ENCODE measurements at places on chromosomes 2 and 18. TPM values are rescaled to one million over a fixed set of nuclear protein-coding genes. Genes with fewer than 3 reads are reported as not detected.

DDX1 gene
- 37.2 TPM for total RNA-seq

ING5 gene
- total RNA-seq, result 34.7 TPM

SOX11 gene
- not detected for total RNA-seq

ERICH2 gene
- total RNA-seq, result not detected

CNGA3 gene
- not detected for total RNA-seq

NYAP2 gene
- total RNA-seq, result not detected

GRCh38 chr2:68412127-68412819 lies 47.2 kb downstream of the PLEK start:
- DNase-seq, result no peak

GRCh38 chr18:75898651-75899050 lies 471.1 kb upstream of the SMIM21 start:
- no peak for DNase-seq

DNA sequence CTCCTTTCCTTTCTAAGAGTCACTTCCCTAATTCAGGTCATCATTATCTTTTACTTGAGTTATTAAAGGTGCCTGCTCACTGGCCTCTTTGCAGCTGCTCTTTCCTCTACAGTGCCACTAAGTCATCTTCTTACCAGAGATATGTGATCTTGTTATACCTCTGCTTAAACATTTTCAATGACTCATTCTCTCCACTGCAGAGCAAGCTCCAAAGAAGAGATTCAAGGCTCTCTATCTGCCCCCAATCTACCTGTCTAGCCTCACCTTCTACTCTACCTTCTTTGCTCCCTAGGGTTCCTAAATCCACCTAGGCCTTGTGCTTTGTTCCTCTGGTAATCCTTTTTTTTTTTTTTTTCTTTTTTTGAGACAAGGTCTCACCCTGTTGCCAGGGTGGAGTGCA lies 3.1 kb downstream of the ARHGEF33 start:
- no peak for DNase-seq

DNA sequence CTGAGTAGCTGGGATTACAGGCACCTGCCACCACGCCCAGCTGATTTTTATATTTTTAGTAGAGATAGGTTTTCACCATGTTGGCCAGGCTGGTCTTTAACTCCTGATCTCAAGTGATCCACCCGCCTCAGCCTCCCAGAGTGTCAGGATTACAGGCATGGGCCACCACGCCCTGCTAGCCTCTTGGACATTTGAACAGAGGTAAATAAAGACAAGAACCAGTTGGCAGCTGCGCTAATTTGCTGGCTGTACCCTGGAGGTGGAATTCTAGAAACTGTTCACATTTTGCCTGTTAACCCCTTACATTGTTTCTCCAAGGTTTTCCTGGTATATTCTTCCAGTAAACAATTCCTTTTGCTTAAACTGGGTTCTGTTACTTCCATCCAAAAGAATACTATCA lies 132.9 kb downstream of the CDH2 start:
- no peak for DNase-seq

GRCh38 chr2:62340994-62341484 lies 145.1 kb downstream of the B3GNT2 start:
- DNase-seq, result no peak

GRCh38 chr2:219385958-219386520 lies 1.7 kb downstream of the DNPEP start:
- DNase-seq, result no peak

DNA sequence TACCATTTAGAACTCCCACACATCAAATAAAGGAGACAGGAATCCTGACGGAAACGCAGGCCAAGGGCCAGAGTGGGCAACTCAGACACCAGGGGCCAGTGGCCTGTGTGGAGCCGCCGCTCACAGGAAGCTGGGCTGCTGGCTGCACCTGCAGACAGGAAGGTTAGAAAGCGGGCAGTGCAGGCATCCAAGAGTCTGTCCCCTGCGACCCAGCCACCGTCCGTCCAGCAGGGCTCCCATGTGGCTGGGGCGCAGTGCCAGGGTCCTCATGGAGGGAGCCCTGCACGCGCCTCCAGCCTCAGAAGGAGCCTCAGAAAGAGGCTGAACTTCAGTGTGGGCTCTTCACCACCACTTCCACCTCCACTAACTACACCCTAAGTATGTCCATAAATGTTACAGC lies 2.5 kb upstream of the ANO7 start:
- DNase-seq, result no peak

Data from natural killer cell (primary cell).